ENCODE measurements at places on chromosomes 12 and 14. TPM values are rescaled to one million over a fixed set of nuclear protein-coding genes. Genes with fewer than 3 reads are reported as not detected.
A peak's percentile ranks its signal among the peaks of the same experiment; 100 is the strongest.

- no peak for DNase-seq
These were observed 33.5 kb downstream of the SNRNP35 start for GRCh38 chr12:123491481-123491880.

- no peak for DNase-seq
These were observed 24.3 kb downstream of the ZFC3H1 start for GRCh38 chr12:71639341-71639760.

- no peak for DNase-seq
These were observed 9.1 kb downstream of the PSEN1 start for GRCh38 chr14:73145371-73145770.

DNA sequence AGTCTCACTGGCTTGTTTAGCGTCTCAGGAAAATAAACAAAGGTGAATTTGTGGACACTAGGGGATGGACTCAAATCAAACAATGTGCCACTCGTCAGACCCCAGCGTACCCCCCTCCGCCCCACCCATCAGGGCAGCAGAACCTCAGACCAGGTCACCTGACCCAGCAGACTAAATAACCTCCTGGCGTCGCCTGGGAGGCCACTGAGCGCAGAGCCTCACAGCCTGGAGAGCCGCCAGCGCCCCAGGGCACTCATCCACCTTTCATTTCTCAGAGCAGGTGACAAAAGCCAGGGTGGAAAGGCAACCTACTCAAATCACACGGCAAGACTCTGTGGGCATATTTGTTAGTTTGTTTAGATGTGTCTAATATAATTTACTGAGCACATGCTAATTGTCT, 100.9 kb downstream of the DICER1 start:
- peak; percentile 9 for DNase-seq

- no peak for DNase-seq
These were observed 40.9 kb upstream of the SMUG1 start for GRCh38 chr12:54229624-54230212.

DNA sequence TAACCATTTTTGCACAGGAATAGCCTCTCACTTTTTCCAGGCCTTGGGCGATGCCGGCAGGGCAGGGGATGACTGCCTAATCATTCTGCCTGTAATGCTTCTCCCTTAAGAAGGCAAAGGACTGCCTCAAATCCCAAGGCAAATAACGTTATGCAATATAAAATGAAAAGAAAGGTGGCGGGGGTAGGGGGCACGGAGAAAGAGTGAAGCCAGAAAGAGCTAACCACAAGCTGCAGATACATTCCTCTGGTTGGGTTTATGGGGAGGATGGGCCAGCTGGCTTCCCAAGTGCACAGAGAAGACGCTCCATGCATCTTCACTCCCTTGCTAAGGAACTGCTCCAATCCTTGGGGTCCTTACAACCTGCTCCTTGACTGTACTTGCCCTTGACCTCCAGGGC, 229.5 kb downstream of the FOXN3 start:
- DNase-seq, result no peak

Gene MYH7
- total RNA-seq, result not detected

DNA sequence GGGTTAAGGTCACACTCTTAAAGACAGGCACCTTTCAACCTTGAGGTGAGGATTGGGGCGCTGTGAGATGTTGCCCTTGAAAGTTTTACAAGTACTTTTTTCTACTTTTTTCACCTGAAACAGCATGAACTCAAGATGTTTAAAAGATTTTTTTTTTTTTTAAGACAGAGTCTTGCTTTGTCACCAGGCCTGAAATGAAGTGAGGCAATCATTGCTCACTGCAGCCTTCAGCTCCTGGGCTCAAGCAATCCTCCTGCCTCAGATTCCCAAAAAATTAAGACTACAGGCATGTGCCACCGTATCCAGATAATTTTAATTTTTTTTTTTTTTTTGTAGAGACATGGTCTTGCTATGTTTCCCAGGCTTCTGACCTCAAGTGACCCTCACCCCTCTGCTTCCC, 243.9 kb downstream of the DIO2 start:
- DNase-seq, result no peak

- peak; percentile 5 for DNase-seq
These were observed 601.8 kb upstream of the ATXN7L3B start for GRCh38 chr12:73935817-73936216.

DNA sequence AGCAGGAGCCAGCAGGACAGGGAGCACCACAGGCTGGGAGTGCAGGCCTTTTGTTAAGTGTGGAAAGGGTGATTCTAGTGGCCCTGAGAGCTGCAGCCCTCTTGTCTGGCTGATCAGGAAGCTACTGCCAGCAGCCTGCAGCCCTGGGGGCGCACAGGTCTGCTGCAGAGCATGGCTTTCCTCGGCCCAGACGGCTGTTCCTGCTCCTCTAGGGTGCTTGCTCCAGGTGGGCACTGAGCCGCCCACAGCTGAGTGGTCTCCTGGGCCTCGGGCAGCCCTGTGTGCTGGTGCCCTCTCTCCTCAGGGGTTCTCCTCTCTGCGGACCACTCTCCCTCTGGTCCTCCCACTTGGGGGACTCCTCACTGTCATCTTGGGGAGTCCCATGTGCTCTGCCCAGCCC, 18.9 kb downstream of the CCDC88C start:
- DNase-seq, result no peak
